Activated CD4-positive, CD25-positive, alpha-beta regulatory T cell treated with anti-CD3 and anti-CD28 coated beads, Interleukin-2, amount 50 U/mL, for 16 hours (primary cell): ENCODE measurements at places on chromosomes 1 and 21.

GRCh38 chr1:197685785-197686184, 89.5 kb downstream of the DENND1B start:
- DNase-seq = no peak

DNA sequence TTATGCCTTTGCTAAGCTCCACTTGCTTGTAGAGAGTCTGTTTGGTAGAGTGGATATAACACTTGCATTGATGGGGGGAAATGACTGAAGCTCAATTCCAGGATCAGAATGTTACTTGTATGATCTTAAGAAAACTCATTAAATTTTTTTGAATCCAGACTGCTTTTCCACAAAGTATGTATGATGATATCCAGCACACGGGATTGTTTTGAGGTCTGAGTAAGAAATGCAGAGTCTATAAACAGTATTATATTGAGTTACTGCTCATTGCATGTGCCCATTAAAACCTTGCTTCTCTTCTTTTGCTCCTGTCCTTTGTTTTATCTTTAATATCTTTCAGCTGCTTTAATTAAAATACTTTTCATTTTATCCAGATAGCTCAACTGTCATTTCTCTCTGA, 570.4 kb upstream of the ZRANB2 start:
- DNase-seq = no peak

GRCh38 chr21:36349315-36349714, 29.3 kb downstream of the MORC3 start:
- no peak for DNase-seq

DNA sequence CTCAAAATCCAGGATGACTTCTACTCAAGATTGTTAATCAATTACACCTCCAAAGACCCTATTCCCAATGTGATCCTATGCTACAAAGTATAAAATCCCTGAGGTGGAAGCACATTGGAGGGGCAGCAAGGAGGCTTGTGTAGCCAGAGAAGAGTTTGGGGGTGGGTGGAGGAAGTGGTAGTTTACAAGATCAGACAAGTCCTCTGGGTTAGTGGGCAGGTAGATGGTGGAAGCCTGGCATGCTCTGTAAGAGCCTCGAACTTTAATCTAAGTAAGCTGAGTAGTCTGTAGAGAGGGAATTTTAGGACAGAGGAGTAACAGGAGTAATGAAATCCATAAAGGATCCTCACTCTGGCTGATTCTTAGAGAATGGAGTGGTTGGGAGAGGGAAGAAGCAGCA, 65.0 kb upstream of the KCTD3 start:
- DNase-seq = no peak

- no peak for DNase-seq
These were observed 16.8 kb downstream of the TRPM2 start for GRCh38 chr21:44370027-44370735.

DNA sequence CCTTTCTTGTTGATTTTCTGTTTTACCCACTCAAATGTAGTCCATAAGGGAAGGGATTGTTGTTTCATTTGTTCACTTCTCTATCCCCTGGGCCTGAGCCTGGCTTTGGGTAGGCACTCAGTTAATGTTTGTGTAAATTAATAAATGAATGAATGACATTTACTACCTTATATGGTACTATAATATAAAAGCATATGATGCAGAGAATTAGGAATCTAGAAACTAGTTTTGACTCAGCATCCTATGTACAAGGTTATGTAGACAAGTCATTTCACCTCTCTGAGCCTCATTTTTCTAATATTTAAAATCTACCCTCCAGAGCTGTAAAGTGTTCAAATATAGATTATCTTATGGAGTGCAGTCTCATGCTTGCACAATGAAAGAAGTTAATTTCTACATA, 68.9 kb upstream of the S1PR1 start:
- DNase-seq = no peak

DNA sequence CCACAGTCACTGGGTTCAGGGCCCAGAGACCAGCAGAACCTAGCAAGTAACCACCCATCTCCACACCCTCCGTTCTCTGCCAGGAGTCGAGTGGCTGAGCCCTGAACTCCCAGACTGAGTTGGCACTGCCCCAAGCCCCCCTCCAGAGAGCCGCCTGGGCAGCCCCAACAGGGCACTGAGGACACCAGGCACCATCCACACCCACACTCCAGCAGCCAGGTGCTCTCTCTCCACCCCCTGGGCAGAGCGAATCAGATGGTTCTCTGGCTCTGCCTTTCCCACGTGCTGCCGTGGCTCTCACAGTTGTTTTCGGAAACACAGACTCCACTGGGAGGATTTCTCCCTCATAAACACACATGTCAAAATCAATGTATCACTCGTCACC, 13.6 kb downstream of the WDR4 start:
- no peak for DNase-seq

GRCh38 chr1:159352436-159352835, 50.3 kb downstream of the FCER1A start:
- no peak for DNase-seq

DNA sequence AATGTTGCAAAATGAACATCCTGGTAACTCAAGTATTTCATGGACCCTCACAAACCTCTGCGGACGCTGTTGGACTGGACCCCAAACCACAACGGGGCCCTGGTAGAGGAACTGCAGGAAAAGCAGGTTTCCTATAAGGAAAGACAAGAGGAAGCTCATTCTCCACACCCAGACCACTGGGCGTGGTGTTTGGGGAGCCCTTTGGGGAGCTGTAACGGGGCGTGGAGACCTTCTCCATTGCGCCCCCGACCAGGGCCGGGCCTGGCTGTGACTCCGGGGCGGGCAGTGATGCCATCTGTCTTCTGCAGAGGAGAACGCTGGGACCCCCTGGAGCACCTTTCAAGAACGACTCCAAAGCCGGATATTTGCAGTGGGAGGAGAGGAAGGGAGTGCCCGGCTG, 30.0 kb upstream of the AGPAT3 start:
- DNase-seq = no peak
